ENCODE measurements at places on chromosomes 6 and 20.

DNA sequence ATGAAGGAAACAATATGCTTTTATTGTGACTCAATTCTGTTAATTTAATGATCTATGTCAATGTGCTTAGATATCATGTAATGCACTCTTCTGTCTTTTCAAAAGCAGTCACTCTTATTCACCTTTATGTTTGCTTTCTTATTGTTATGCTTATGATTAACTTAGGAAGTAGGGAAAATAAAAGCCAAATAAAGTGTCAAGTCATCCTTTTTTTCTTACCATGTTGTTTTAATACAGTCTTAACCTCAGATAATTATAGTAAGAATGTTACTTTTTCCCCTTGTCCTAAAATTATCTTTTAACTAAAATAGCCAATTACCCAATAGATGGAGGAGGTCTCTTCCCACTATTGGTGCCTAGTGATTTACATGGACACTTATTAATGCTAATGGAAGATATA lies 72.6 kb downstream of the TFAP2B start:
- no peak for DNase-seq

- no peak for DNase-seq
Observed at GRCh38 chr6:53251033-53251672, 97.6 kb downstream of the ELOVL5 start.

GRCh38 chr20:54379893-54380584 lies 95.4 kb upstream of the DOK5 start:
- DNase-seq: no peak

DNA sequence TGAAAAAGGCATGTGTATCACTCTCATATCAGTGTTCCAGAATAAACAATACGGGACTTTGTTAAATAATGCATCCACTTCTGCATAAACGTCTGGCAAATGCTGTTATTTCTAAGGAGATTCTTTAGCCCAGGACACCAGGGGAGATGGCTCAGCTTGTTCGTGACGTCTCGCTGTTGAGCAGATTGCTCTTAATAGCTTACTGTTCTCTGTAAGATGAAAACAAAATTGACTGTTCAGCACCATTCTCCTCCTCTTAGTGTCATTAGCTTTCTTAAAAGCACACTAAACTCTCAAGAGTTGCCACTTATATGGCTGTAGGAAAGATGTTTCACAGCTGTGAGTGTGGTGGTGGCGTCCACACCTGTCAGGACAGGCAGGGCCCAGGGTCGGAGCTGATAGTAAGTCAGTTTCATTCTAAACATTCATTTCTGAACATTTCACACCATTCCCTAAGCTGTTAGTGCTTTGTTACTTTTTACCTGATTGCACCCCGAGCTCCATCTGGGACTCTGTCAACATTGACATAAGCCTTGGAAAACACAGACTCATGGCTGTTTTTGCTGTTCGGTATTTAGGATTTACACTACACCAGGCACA lies 132.1 kb downstream of the ZDHHC14 start:
- no peak for DNase-seq

GRCh38 chr20:13715171-13715570 lies 69.5 kb downstream of the ESF1 start:
- DNase-seq: no peak

All from renal pelvis (tissue), 12 donors.